ENCODE measurements at places on chromosomes 3 and 15. TPM values are rescaled to one million over a fixed set of nuclear protein-coding genes. Genes with fewer than 3 reads are reported as not detected.
A peak's percentile ranks its signal among the peaks of the same experiment; 100 is the strongest.

DNA sequence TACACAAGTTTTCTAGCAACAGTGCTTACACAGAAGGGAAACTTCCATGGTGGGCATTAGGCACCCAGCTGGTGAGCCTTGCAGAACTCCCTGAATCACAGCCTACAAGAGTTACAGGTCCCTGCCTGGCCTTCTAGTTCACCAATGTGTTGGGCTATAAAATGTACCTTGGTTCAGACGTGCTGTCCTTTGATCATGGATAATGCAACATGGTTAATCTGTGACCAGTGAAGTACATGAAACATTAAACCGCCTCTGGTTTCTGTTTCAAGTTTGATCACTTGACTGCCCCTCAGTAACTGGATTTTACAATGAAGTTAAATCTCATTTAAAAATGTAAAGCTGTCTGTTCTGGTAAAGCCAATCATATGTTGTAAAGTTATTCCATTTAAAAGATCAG, 51.8 kb downstream of the FMN1 start:
- no peak for DNase-seq

GRCh38 chr3:133991637-133992036, 38.1 kb downstream of the SLCO2A1 start:
- DNase-seq: no peak

GRCh38 chr3:31114929-31115283, 220.4 kb upstream of the GADL1 start:
- DNase-seq: no peak

GRCh38 chr3:133591271-133591742, 17.8 kb downstream of the CDV3 start:
- no peak for DNase-seq

DNA sequence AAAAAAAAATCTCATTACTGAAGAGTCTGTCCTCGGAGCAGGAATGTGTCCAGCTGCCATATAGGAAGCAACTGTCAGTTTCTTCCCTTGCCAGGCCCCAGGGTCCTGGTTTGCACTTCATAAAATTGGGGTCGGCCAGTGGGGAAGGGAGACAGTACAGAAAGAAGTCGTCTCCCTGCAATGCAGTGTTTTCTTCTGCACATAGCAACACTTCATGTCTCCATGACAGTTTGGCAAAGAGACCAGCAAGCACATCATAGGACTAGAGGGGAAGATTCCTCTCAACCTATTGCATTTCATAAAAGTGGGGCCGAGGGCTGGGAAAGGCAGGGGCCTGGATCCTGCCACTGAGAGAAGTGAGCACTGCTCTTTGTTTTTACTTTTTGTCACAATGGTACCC, 138.2 kb upstream of the HACD2 start:
- DNase-seq: no peak

DNA sequence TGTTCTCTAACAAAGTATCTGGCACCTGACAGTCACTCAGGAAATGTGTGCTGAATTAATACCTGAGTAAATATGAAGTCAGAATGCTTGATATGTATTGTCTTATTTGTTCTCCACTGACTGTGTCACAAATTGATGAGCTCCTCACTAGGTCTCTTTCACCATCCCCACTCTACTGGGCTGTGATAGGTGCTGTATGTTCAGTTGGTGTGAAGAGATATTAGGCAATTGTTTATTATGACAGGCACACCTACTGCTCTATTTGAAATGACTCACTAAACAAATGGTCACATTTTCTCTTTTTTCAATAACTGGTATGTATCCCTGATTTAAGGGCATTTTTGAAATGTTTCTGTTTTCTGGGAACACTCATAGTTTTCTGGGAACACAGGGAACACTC, 25.2 kb upstream of the CCDC39 start:
- DNase-seq: no peak

- peak; percentile 57 for DNase-seq
Measured at GRCh38 chr3:72960812-72961518, 35.6 kb upstream of the PPP4R2 start.

GRCh38 chr3:120417272-120417911, 33.4 kb downstream of the FSTL1 start:
- peak; percentile 94 for DNase-seq

- no peak for DNase-seq
Measured at GRCh38 chr15:49247556-49248110, 77.6 kb downstream of the GALK2 start.

GRCh38 chr15:65877749-65878148, 8.5 kb downstream of the RAB11A start:
- DNase-seq: no peak

DNA sequence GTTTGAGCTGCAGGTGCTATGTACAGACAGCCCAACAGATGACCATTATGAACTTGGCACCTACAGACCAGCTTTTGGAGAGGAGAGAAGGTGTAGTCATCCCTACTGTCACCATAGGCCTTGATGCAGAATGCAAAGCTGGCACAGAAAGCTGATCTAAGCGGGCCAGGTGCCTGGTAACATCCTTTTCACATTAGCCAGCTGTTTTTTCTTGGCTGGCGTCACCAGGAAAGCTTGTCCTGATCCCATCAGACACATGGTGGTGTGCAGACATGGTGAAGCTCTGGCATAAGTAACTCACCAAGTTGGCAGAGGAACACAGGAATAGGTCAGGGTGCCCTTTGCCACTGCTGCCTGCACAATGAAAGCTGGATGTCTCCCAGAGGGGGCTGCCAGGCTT, 97.2 kb upstream of the MB21D2 start:
- no peak for DNase-seq

DNA sequence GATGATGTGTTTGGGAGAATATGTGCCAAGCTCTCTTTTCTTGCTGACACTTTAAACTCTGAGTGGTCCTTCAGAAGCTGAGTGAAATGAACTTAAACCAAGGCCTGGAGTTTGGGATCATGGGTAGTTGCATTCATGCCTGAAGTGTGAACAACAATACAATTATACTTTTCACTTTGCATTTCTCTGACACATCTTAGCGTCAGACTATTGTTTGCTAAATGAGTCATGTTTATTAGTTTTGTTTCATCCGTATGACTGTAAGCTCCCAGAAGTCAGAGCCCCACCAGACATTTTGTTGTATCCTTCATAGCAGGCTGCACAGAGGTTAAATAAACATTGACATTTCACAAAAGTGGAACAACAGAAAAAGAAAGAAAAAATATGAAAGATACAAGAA, 542.6 kb downstream of the TUSC7 start:
- DNase-seq: no peak

DNA sequence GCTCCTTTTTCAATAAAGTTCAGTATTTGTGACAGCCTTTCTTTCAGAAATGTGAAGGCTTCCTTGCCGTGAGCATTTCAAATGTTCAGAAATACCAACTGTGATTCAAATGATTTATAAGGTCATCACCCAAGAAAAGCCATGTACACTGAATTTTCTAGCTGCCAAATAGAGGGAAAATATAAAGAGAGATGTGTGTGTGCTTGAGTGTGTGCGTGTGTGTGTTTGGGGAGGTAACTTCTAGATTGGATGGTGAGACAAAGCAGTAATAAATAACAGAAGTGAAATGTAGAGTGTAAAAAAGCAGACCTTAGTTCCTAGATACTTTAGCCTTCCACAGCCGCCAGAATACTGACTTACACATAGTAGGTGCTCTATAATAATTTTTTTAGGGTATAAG, 577.4 kb downstream of the TBL1XR1 start:
- DNase-seq: no peak

- DNase-seq: no peak
Measured at GRCh38 chr3:94928921-94929320, 866.1 kb downstream of the NSUN3 start.

- DNase-seq: no peak
Measured at GRCh38 chr3:31406896-31407295, 125.8 kb upstream of the STT3B start.

DNA sequence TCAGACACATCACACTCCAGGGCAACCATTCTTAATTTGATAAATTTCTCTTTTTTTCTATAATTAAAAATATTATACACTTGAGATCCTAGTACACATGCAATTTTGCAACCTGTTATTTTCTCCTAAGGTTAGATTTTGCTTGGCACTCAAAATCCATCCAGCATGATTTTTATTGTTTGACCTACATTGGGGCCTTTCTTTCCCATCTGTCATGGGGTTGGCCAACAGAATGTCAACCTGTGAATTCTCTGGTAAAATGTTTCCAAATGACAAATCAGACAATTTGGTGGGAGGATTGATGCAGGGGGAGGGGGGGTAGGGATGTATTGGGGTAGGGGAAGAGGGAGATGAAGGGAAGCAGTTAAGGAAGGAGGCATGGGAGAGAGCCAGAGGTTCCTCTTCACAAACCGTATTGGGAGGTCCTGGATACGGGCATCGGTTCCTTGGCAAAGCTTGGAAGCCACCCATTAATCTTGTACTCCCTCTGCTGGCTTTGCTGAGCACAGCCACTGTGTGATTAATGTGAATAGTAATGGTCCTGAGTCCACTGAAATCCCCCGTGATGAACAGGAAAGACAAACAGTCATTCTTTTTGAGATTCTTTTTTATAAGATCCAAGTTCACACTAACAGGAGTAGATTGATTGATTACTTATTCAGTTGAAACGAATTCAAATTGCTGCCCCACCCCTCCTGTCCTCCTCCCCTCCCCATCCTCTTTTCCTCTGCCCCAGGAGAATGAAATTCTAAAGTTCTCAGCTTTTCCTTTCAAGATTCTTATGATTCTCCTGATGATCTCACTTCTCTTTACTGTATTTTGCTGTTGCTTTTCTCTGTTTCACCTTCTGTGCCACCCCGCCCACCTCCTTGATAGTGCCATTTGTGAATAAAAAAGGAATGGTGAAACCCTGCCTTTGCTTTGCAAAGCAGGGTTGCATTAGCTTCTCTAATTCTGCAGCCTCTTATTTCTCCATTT, 82.2 kb upstream of the SLC25A26 start:
- peak; percentile 44 for DNase-seq

- DNase-seq: no peak
Measured at GRCh38 chr15:45943240-45943639, 308.4 kb downstream of the SQOR start.

- no peak for DNase-seq
Measured at GRCh38 chr15:97014001-97014400, 683.5 kb downstream of the NR2F2 start.

DNA sequence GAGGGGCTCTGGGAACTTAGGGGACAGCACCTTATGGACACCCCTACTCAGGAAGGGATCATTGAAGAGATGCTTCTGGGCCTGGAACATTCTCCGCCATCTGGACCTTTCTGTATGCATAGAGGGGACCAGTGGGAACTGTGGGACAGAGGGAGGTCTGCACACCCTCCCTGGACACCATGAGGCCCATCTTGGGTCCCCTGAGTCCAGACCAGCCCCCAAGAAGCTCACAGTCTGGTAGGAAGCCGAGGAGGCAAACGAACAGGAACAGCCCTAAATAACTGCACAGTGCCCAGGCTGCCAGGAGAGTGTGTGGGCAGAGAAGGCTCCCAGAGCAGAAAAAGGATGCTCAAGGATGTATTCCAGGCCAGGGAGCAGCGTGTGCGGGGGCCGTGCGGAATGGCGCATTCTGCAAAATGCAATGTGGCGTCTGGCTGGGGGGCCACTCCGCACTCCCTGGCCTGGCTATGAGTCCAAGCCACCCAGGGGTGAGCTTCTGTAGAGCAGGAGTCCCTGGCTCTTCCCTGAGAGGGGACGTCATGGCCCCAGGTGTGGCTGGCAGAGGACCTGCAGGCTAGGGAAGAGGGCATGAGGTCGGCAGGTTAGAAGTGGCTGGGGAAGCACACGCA, 24.5 kb upstream of the KLF13 start:
- no peak for DNase-seq

GRCh38 chr15:29686445-29687203, 135.6 kb downstream of the TJP1 start:
- no peak for DNase-seq

- no peak for DNase-seq
Measured at GRCh38 chr3:14388201-14388600, 14.2 kb upstream of the SLC6A6 start.

- DNase-seq: no peak
Measured at GRCh38 chr15:92653366-92653765, 2.2 kb downstream of the FAM174B start.

DNA sequence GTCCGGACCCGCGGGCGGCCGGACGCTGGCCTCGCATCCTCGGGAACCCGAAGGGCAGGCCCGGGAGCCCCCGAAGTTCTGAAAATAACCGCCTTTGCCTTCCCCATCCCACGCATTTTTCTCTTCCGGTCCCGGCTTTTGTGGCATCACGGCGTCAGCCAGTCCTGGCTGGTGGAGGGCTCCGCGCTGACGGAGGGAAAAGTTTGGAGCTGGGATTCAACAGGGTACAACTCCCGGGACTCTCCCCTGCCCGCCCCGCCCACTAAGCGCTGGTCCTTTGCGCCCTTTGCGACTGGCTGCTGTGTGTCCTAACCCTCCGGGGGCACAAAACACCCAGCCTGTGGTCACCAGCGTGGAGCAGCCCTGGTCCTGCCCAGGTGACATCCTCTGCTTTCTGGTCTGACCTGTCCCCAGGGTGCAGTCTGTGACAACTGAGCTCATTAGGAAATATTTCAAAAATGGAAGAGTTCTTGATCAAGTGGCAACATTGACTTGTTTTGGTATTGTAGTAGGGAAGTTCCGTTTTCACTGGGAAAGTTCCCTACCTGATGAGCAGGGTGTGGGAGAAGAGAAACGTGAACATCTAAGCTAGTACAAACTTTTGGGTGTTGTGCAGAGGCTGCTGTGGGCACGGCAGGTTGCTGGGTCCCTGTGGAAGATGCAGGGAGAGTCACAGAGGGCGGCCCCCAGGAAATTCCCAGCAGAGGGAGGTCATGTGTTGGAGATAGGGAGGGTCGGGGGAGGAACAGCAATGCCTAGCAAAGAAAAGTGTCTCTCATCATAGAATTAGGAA, 775 bp downstream of the ARNT2 start:
- peak; percentile 39 for DNase-seq

GRCh38 chr3:100209948-100210771, 50.6 kb upstream of the TBC1D23 start:
- no peak for DNase-seq

GRCh38 chr3:189625572-189625971, 5.6 kb upstream of the TP63 start:
- DNase-seq: no peak

- DNase-seq: peak; percentile 86
Measured at GRCh38 chr3:123489400-123490004, 40.6 kb upstream of the ADCY5 start.

- DNase-seq: no peak
Measured at GRCh38 chr3:66322436-66322835, 101.6 kb downstream of the SLC25A26 start.

GRCh38 chr3:141915766-141916165, 39.3 kb downstream of the ATP1B3 start:
- no peak for DNase-seq

GRCh38 chr3:112568642-112569041, 6.8 kb downstream of the SLC35A5 start:
- no peak for DNase-seq

Gene HDC
- polyA plus RNA-seq: 2.4 TPM

Gene TMIE
- 0.40 TPM for polyA plus RNA-seq

Gene LRRC31
- polyA plus RNA-seq: not detected

Gene SLC4A7
- polyA plus RNA-seq: 4.5 TPM

Gene ZNF280D
- polyA plus RNA-seq: 27.3 TPM

Gene CCDC54
- polyA plus RNA-seq: not detected

Gene VEPH1
- polyA plus RNA-seq: 1.3 TPM

Gene ZKSCAN7
- 4.9 TPM for polyA plus RNA-seq

Gene REC114
- not detected for polyA plus RNA-seq

Measured in ovary (tissue), 10 donors.